HuH-7.5 (cell line): ENCODE measurements at places on chromosomes 1 and 21.
A peak's percentile ranks its signal among the peaks of the same experiment; 100 is the strongest.

DNA sequence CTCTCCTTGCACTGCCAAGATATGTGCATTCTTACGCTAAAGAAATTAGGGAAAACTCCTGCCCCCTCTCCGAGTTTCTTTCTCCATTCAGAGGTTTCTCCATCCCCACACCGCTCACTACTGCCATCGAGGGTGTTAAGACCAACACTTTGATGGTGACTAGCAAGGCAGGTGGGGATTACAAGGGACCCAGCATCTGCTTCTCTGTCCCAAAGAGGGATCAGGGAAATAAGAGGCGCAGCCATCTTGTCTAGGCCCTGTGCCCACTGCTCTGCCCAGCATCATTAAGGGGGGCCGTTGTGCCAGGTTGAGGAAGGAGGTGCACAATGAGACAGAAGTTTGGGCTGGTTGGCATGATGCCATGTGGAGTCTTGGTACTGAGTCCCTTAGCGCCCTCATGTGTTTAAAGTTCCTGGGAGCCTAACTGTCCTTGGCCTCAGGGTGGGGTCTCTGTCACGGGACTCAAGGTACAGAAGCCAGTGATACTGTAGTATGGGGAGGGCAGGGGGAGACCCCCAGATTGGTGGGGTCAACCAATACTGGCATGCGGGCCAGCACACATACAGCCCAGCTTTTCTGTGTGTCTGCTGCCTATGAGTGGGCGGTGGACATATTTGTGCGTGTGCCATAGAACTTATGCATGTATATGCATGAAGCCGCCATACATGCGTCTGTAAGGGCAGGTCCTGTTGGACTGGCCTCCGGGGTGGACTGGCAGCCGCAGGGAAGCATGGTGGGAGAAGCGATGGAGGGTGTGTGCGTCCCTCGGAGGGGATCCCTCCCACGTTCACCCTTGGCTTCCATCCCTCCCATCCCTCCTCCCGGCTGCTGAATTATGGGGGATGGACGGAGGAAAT, 5.5 kb downstream of the EFNA3 start:
- DNase-seq, result no peak

DNA sequence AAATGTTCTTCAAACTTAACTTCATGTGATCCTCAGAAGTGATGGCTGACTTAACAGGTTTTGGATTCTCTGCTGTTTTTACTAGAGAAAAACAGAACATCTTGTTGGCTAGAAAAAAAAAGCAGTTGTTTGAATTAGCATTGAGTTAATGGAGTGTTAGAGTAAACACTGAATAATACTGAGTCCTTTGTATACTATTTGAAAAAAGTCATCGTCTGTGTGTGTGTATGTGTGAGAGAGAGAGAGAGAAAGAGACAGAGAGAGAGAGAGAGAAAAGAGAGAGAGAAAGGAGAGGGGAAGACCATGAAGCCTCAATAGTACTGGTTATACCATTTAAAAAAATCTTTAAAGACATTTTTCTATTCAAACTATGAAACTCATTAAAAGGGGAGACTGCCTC, 10.4 kb downstream of the ZNF697 start:
- no peak for DNase-seq

DNA sequence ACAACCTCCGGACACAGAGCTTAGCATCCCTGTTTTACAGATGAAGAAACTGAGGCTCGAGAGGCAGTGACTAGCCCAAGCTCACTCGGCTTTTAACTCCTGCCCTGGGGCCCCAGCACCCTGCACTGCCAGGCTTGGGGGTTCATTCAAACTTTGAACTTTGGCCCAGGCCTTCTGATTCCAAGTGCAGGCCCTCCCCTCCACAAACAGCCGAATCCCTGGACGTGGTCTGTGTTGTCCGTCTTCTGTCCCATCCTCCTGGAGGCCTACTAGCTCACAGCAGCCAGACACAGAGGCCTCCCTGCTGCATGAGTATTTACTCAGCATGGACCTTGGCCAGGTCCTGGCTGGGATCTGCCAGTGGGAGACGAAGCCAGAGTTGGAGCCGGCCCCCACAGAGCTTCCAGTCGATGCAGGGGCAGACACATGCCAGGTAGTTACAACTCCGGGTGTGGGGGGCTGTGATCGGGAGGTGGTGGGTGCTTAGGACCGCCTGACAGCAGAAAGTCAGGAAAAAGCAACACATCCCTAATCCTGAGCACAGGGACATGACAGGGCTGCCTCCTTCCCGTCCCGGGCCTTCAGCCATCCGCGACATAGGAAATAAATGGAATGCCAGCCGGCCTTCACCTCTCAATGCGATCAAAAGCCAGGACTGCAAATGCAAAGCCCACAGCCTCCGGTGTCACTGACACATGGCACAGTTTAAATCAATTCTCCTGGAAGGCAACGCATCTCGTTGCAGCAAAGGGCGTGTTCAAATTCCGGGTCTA, 7.4 kb downstream of the IFFO2 start:
- peak; percentile 90 for DNase-seq

DNA sequence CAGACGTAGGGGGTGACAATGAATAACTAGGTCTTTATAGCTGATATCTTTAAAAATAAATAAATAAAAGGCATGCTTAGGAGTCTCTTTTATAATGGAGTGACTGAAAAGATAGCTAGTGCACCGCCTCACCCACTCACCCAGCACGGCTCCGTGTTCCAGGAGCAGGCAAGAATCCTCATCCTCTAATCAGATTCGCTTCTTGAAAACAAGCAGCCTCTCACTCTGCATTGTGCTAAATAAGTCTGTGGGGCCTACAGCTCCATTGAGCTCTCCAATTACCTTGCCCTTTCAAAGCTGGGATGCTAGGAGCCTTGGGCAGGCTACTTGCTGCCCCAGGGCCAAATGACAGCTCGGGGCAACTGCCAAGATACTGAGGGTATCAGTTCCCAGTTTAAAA, 91.5 kb downstream of the TIAM1 start:
- no peak for DNase-seq
